ENCODE measurements at places on chromosomes 1 and 21. TPM values are rescaled to one million over a fixed set of nuclear protein-coding genes. Genes with fewer than 3 reads are reported as not detected.
A peak's percentile ranks its signal among the peaks of the same experiment; 100 is the strongest.

GRCh38 chr1:65490231-65491009 is 70.0 kb downstream of the LEPR start:
- DNase-seq: no peak

DNA sequence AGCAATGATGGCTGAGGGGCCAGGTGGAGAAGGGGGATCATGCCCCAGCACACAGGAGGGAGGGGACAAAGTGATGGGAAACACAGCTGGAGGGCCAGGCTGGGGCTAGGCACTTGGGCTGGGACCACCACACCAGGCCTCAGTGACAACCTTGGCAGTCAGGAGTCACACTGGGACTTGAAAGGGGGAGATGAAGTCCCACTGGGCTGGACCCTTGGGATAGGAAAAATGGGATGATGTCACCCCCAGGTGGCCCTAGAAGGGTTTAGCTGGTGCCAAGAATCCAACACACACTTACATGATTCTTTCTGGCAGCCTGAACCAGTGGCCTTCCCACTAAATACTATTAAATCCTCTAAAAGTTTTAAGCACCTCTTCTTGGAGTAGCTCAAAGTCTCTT is 17.1 kb downstream of the ZBTB17 start:
- DNase-seq: no peak

GRCh38 chr1:20197329-20197791 is 11.0 kb upstream of the PLA2G2C start:
- DNase-seq: no peak

DNA sequence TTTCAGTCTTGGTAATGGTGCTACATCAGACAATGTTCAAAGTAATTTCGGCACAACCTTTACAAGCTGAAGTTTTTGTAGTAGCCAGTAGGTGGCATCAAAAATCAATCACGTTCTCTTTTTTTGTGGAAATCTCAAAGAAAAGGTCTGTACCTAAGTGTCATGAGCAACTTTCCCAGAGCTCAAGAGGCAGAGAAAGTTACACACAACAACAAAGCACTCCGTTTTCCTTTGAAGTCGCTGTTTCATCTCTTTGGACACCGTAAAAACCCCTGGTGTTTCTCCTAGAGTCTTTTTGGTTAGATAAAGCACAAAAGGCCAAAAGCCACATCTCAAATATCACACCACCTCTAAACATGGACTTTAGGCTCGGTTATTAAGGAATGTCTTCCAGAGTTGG is 131.6 kb downstream of the LHX8 start:
- DNase-seq: no peak

DNA sequence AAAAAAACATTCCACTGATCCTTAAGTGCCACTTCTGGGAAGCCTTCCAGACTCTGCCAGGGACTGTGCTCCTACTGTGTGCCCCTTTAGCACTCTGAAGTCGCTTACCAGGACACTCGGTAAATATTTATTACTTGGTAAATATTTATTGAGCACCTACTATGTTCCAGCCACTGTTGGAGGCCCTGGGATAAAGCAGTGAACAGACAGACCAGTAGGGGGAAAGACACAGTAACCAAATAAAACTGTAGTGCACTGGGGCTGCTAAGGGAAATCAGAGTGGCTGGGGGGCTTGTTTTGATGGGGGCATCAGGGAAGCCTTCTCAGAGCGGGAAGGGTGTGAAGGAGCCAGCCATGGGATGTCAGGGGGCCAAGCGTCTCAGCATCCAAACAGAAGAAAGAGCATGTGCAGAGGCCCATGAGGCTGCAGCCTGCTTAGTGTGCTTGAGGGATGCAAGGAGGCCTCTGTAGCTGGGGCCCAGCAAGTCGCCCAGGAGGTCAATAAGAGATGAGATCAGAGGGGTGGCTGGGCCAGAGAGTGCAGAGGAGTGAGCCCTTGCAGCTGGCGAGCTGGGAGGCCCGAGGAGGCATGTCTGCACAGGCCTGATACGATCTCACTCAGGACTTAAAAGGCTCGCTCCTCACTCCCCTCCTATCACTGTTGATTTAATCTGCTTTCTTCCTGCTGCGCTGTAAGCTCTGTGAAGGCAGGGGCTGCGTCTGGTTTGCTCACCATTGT is 28.6 kb downstream of the KAZN start:
- DNase-seq: no peak

DNA sequence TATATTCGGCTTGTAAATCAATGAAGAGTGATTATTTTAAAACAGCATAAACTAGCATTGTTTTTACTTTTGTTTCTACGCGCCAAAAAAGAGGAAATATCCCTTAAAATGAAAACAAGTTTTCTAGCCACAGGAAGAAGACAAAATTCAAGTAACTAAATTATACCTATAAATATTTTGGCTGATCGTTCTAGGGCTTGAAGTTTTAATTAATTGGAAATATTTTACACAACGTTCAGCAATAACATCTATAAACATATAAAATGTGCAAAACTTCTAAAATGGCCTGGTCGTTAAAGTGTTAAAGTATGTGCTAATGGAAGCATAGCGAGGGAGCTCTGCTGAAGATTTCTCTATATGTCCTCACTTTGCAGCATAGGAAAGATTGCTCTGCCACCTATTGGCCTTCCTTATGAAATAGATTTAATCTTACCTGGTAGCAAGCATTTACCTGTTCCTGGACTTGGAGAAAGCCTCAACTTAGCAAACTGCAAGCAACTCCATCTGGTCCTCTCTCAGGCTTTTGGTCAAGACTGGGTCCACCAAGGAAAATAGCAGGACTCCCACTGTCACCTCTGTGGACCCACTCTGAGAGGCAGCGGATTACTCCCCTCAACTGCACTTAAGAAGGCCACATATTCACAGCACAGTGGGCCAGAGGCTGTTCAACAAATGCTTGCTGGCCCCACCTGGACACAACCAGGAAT is 351.3 kb upstream of the RUNX1 start:
- peak; percentile 9 for DNase-seq

Gene SARS1
- 154 TPM for total RNA-seq

Gene C1orf210
- not detected for total RNA-seq

- DNase-seq: peak; percentile 52
These were observed 18.9 kb downstream of the LDLRAP1 start for GRCh38 chr1:25562101-25562927.

All from activated T-helper 1 cell treated with anti-CD3 and anti-CD28 coated beads, Interleukin-12 subunit alpha, Interleukin-12 subunit beta, Interleukin-2, Interleukin-4 antibody, amounts not matched to agents 30 ng/mL and 10 ng/mL and 1 ng/mL, durations not matched to agents 14 hours and 24 hours and 36 hours (primary cell).